Fibroblast of skin of back (primary cell): ENCODE measurements at places on chromosomes 6 and 20.
A peak's percentile ranks its signal among the peaks of the same experiment; 100 is the strongest.

DNA sequence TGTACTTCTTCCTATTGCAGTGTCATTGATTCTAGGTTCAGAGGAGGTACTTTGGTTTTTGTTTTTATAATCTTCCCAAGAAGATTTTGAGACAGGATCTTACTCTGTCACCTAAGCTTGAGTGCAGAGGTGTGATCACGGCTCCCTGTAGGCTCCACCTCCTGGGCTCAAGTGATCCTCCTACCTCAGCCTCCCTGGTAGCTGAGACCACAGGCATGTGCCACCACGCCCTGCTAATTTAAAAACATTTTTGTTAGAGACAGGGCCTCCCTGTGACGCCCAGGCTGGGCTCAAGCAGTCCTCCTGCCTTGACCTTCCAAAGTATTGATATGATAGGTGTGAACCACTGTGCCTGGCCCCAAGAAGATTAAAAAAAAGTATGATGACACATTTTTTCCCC is 3.4 kb upstream of the SLC17A5 start:
- DNase-seq: no peak

- no peak for DNase-seq
Measured at GRCh38 chr6:135282395-135282794, 101.3 kb downstream of the MYB start.

DNA sequence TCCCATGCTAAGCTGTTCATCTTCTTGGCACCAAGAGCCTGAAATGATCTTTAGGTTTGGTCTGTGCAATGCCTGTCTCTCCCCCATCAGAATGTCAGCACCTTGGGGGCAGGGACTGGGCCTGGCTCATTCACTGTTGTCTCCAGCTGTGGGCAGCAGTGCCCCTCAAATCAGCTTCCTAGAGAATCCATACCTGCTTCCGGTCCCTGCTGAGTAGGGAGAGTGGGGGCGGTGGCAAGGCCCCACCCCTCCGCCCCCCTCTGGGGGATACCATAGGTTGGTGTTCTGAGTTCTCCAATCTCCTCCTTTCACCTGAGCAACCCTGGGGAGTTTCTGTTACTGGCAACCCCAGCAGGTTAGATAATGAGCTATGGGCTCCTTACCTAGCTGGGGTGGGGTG is 19.2 kb upstream of the SPDEF start:
- no peak for DNase-seq

GRCh38 chr6:87213364-87213763 is 58.0 kb downstream of the ZNF292 start:
- no peak for DNase-seq

DNA sequence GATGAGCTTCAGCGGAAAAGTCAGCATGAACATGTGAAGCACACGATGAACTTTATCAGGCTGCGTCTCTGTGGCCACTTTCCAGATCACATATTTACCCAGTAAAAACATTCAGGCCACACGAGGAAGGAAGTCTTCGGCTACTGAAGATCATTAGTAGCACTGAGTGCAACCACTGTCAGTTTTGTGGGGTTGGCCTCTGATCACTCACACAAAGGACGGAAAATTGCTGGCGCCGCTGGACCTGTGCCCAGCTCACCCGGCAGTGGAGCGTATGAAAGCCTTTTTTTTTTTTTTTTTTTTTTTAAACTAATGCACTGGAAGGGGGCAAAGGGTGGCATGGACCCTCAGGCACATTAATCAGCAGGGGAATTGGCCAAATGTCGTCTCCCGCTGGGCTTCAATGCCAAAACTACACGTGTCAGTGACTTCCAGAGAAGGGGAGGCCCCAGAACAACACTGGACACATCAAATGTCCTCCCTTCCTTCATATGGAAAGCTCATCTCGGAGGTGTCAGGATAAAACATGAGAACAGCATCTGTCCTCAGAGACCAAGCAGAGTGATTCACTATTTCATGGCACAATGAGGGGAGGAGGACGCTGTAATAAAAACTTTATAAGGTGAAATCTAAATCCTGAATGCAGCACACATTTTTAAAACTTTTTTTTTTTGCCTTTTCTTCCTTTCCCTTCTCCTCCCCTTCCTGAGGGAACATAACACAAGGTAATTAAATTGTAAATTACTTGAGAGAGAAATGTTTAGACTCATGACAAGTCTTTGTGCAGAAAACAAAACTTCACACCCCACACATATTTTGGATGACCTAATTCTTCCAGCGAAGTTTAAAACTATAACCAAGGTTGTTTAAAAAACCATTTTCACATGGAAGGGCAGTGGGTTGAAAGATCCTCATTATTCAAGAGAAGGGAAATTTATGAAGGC is 223.4 kb downstream of the FOXC1 start:
- no peak for DNase-seq

DNA sequence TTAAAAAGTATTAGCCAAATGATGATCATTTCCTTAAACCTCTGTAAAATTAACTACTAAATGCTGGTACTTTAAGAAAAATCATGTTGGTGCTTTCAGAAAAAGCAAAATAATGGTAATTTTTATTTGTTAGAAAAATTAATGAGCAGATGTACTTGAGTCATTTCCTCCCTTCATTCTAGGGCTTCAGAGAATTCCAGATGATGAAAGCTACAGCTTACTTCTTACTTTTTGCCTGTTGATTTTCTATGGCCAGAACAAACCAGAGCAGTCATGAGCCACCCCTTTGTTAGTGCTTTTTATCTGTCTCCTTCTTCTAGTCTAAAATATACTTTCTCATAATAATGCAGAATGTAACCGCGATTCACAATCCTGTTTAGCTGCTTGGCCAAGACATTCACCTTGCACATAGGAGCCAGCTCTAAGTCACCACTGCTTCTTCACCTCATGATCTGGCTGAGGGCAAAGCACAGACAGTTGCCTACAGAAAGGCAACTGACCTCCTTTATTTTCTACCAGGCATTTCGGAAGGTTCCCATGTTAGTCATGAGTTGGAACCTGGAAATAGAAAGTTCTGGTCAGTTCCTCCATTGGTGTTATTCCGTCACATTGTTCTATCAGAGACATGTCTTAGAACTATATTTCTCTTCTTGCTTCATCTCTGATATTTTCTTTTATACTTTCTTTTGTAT is 43.5 kb upstream of the TINAG start:
- DNase-seq: no peak

- no peak for DNase-seq
Measured at GRCh38 chr20:38804682-38805501, 605 bp upstream of the PPP1R16B start.

GRCh38 chr6:88266126-88266525 is 100.0 kb upstream of the CNR1 start:
- DNase-seq: no peak

- DNase-seq: no peak
Measured at GRCh38 chr6:163094881-163095280, 319.6 kb upstream of the QKI start.

DNA sequence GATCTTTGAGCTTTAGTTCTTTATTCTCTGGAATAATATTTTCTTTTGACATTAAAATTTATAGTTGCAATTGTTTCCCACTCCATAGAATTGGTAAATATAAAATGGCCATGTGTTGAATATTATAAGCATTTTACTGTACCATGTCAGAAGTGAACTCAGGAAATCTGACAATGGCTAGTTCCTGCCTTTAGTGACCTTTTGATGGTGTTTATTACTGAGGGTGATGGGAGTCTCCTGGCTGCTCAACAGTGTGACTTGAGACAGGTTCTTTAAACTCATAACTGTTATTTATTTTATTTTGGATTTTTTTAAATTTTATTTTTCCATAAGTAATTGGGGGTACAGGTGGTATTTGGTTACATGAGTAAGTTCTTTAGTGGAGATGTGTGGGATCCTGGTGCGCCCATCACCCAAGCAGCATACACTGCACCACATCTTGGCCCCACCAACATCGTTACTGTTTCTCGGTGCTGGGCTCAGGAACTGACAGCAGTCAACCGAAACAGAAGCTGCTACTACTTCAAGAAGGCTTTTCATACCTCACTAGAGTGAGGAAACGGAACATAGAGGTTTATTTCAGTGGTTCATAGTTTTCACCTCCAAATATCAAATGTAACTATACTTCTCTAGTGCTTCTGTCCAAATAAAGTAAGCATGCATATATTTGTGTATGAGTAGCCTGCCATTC is 90.4 kb downstream of the PLEKHG1 start:
- no peak for DNase-seq

- peak; percentile 54 for DNase-seq
Measured at GRCh38 chr6:25477006-25477590, 174.9 kb upstream of the SCGN start.

DNA sequence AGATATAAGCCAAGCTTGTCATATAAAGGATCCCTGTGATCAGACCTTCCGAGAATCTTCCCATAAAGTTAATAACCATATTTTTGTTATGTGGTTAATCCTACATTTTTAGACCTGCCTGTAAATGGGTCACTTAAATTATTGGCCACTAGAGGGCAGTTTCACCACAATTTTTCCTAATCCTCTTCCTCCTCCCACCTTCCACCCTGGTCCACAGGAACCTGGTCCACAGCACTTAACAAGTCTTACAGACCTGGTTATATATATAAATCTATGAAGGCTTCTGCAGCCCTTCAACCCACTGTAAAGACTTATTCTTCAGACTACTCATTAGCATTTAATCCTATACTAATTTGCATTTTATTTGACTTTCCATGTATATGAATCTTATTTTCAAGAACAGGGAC is 28.3 kb downstream of the MRS2 start:
- peak; percentile 58 for DNase-seq

- DNase-seq: no peak
Measured at GRCh38 chr6:2216794-2217383, 28.5 kb downstream of the GMDS start.

DNA sequence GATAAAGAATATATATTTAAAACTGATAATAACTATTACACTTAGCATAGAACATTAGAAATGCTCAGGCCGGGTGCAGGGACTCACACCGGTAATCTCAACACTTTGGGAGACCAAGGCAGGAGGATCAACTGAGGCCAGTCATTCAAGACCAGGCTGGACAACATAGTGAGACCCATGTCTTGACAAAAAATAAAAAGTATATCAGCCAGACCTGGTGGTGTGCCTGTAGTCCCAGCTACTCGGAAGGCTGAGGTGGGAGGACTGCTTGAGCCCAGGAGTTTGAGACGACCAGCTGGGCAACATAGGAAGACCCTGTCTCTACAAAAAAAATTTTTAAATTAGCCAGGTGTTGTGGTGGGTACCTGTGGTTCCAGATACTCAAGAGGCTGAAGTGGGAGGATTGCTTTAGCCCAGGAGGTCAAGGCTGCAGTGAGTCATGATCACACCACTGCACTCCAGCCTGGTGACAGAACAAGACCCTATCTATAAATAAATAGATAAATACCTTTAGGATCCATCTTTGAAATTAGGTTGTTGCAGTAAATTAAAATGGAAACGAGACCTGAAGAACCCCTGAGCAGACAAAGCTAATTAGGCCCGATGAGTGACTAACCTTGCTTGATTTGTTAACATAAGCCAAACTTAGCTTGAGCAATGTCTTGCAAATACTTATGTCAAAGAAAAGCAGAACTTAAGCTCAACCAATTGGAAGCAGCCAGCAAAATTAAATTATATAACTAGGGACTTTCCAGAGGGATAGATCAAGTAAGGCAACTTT is 75.8 kb upstream of the E2F3 start:
- no peak for DNase-seq

DNA sequence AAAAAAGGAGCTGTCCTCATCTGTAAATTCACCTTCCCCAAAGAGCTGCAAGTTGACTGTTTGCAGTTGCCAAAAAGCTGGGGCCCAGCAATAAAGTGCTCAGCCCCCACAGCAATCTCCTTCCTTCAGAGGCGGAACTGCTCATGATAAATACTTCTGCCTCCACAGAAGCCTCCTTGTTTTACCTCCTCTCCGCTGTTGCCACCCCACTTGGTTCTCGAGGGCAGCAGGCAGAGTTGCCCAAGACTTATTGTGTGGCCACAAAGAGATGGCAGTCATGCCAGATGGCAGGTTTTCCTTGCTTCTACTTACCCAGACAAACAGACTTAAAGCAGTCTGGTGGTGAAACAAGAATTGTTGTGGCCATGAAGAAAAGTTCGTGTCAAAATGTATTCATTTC is 66.3 kb downstream of the SLX4IP start:
- DNase-seq: no peak

DNA sequence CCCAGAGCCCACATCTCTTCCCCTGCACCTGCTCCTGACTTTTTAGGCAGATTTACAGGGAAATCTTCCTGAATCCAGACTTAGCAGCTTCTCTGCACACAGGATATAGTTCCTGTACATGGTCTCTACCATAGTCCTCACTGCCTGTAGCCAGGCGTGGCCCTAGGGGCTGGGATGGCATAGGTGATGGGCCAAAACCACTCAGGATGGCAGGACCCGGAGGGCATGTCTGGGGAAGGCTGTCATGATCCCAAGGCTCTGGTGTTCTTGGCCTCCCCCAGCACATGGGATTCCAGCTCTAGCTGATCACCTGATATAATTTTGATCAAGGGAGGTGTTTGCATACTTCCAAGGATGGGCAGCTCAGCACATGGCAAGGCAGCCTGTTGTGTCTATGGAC is 58.0 kb downstream of the TOX2 start:
- no peak for DNase-seq

DNA sequence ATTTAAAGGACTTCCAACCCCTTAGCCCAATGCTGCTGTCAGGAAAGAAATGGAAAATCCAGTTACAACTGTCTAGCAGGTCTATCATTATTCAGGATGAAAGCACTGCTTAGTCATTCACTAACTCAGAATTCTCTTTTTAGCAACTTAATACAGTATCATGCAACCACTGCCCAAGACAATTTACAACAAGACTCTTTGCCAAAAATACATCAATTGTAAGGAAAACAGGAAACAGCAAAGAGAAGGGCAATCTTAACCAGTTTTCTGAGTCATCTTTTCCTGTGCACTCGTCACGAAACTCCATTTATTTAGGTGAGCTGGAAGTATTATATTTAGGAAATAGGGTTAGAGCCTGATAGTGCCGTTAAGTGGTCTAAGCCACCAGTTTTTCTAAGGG is 1197.7 kb upstream of the CITED2 start:
- DNase-seq: peak; percentile 96

GRCh38 chr6:152130441-152130840 is 323.0 kb downstream of the ESR1 start:
- no peak for DNase-seq

DNA sequence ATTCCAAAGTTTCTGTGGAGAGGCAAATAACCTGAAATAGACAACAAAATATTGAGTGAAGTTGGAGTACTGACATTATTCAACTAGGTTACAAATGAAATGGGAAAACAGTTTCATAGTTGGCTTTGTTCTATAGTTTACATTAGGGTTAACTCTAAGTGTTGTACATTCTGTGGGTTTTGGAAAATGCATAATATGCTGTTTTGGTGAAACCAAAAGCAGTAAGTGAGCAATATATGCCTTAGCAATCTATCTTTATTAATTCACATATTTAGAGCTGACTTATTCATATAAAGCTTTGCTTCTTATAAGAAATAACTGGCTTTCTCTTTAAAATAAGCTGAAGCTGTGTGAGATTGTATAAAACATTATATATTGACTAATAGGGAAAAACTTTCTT is 157.5 kb upstream of the AHI1 start:
- no peak for DNase-seq

GRCh38 chr6:117502580-117502979 is 20.1 kb downstream of the DCBLD1 start:
- no peak for DNase-seq

GRCh38 chr6:13303668-13304017 is 24.7 kb downstream of the TBC1D7 start:
- peak; percentile 74 for DNase-seq

- no peak for DNase-seq
Measured at GRCh38 chr20:55052459-55052858, 577.1 kb downstream of the DOK5 start.
